ENCODE measurements at places on chromosomes 11 and 22.

DNA sequence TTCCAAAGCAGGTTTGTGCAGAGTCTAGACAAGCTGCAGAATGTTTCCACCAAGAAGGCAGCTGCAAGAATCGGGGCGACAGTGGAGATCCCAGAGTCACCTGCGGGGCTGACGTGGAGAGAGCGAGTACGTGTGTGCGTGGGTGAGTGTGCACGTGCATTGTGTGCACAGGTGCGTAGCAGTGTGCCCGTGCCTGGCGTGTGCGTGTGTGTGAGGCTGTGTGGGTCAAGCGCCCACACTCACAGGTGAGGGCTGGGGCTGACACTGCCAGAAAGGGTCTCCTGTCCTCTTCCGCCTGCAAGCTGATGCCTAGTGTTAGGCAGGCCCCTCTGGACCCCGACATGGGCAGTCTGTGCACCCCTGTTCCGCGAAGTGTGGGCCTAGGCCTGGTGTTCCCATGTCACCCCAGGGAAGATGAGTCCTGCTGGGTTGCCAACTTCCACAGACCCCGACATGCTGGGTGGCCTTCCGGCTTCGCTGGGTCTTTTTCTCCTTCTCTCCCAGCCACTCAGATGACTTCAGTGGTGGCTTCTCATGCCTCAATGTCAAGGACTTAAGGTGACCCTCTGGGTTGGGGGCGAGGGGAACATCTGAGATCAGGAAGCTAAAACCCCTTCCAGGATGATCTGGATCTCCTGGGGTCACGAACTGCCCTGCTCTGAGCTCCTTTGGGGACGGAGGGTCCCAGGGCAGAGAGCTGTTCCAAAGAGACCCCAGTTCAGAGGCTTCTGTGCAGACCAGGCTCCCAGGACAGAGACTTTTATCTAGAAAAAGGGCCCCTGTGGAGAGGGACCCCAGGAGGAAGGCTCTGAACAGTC, 10.4 kb upstream of the SYT8 start:
- DNase-seq, result no peak

DNA sequence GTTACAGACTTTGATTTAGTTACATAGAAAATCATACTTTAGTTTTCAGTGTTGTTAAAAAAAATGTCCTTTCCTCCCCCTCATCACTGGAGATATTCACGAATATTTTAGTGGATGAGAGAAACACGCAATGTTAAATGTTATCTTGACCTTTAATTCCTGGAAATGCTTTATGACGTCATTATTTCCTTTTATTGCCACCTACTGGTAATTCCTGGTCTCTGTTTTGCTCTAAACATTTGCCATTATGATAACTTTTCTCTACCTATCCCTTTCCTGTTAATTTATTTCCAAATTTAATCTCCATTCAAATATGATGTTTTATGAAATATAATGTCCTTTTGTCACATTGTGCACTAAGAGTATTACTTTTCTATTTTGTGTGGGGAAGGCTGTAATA, 770.6 kb downstream of the FAM181B start:
- DNase-seq, result no peak

GRCh38 chr11:30395751-30396150, 72.8 kb downstream of the ARL14EP start:
- no peak for DNase-seq

DNA sequence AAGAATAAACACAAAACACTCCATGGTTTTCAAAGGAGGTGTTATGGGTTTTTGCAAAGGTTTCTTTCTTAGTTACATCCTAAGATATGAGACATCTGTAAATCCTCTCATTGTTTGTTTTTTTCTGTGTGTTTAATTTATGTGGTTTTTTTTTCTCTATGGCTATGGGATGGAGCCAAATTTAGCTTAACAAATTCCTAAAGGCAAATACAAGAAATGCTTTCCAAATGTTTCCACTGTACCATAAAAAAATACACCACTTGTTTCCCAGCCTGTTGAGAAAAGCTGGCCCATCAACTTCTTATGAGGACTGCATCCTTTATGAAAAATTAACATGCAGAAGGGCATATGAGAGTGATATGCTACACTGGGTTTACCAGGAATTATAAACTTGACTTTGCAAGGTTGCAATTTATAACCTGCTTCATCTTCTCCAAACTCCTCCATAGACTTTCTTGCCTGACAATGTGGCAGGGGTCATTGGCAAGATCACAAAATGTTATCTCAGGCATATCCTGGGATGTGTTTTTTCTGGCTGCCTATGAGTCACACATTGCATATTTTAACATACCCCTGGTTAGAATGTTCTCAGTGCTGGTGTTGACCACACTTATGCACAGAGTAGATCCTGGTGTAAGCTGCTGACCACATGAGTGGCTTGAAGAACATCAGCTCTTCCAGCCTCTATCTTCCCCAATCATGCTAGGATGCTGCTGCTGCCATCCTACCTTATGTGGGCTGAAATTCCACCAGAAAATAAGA, 137.6 kb upstream of the TTC12 start:
- DNase-seq, result no peak

- no peak for DNase-seq
These were observed 49.5 kb upstream of the SMIM38 start for GRCh38 chr11:69106031-69106811.

- DNase-seq, result no peak
These were observed 2.2 kb upstream of the SIGIRR start for GRCh38 chr11:416757-417621.

DNA sequence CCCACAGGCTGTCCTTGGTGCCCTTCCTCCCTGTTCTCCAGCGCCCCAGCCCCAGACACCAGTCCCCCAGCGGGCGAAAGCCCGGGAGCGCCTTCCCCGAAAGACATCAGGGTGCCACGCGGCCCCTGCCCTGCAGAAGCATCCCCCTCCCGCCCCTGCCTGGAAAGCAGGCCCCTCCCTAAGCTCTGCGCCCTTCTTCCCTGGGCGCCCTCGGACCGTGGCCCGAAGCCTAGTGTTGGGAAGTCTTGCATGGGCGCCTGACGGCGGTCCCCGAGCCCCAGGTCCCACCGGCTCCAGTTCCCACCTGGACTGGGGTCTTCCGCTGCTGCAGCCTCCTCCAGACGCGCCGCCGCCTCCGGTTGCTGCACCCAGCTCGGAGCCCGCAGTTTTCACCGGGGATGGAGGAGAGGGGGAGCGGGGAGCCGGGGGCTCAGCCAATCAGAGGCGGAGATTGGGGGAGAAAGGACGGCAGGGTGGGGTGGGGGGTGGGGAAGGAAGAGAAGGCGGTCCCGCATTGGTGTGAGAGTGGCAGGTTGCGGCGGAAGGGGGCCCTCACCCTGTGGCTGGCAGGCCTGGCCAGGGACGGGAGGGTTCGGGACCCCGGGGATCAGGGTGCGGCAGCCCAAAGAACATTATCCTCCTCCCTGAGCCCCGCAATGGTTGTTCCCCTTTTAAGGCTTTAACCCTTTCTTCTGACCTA, at the start of gene THY1:
THY1 (minus strand) TSS at position 364 of the 700 bp plus-strand sequence. CDS start 2,267 bp downstream, outside the sequence.
- DNase-seq, result no peak

GRCh38 chr11:120940160-120940848, 83.6 kb upstream of the TBCEL start:
- DNase-seq, result no peak

DNA sequence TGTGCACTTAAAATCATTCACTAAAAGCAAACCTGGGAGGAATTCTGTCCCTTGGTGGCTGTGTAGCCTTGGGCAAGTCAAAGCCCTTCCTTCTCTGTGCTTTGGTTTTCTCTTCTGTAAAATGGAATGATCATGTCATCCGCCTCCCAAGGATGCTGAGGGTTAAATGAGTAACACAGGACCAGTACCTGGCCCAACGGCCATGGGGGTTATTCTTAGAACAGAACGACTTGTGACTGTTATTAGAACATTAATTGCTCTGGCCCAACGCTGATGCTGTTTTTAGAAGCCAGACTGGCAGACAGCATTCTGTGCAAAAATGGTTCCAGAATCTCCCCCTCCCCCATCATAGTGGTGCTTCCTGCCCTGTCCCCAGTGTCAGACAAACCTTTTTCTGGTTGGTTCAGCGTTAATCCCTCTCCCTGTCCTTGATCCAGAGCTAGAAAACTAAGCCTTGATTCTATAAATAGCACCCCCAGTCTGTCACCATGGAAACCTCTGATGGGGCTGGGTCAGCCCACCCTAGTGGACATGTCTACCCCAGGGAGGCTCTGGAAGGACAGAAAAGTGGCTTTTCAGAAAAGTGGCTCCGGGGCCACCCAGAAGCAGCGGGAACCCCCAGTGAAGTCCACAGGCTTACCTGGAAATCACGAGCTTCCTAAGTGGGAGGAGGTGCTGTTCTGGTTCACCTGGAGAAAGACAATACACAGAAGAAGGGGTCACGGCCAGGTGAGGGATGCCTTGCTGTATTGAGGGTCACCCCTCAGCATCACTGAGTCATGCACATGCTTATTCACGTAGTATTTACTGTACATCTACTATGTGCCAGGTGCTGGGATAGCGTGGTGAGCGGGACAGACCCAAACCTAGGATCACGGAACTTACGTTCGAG, 15.5 kb upstream of the TFIP11 start:
- DNase-seq, result no peak

DNA sequence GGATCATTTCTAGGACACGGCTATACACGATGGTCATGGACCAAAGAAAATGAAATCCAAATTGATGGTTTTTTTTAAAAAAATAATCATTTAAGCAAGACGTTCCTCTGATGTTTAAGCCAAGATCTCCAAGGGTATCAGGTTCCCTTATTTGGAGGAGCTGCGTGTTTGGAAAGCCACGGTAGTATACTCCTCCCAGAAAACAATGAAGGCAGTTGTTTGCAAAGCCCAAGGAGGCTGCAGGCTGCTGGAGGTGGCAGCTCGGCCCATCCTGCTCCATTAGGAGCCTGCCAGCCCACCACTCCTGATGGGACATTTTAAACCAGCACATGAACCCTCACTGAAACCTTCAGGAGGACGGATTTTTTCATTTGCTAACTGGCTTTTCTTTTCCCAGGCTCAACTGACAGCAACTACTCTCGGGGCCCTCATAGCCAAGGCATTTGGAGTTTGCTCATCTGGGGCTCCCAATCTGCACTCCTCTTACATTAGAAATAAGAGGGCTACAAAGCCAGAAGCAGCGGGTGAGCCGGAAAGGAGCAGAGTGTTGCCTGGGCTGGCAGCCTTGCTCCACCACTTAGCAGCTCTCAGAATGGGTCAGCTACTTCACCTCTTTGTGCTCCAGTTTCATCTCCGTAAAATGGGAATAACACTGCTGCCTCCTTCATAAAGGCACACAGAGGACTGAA, 58.4 kb downstream of the ABTB2 start:
- DNase-seq, result no peak

GRCh38 chr11:15222777-15223176, 108.1 kb downstream of the INSC start:
- DNase-seq, result no peak

GRCh38 chr11:1830322-1831223, 4.2 kb upstream of the SYT8 start:
- no peak for DNase-seq

GRCh38 chr11:764322-765024, 12.8 kb downstream of the GATD1 start:
- DNase-seq, result no peak

- no peak for DNase-seq
These were observed 44.5 kb downstream of the TRIOBP start for GRCh38 chr22:37741312-37741795.

GRCh38 chr22:44032126-44032730, 8.1 kb downstream of the PARVB start:
- DNase-seq, result no peak

GRCh38 chr22:38981992-38982927, at the start of gene APOBEC3B:
APOBEC3B (plus strand) TSS chr22:38982347; CDS start chr22:38982454, 107 bp downstream.
- peak; percentile 33 for DNase-seq

DNA sequence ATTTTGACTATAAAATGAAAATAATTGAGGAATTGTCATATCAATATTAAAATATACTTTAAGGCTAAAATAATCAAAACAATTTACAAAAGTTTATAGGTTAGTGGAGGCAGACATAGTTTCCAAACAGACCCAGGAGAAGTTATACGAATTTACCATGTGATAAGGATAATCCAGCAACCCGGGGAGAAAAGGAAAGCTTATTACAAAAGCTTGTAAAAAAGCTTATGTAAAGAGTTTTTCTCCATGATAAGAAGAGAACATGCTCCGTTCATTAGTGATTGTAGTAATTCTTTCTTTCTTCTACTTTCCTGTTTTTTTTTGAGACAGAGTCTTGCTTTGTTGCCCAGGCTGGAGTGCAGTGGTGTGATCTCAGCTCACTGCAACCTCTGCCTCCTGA, 79.0 kb downstream of the ATXN10 start:
- DNase-seq, result no peak

GRCh38 chr11:3932698-3933097, 77.2 kb downstream of the STIM1 start:
- no peak for DNase-seq

DNA sequence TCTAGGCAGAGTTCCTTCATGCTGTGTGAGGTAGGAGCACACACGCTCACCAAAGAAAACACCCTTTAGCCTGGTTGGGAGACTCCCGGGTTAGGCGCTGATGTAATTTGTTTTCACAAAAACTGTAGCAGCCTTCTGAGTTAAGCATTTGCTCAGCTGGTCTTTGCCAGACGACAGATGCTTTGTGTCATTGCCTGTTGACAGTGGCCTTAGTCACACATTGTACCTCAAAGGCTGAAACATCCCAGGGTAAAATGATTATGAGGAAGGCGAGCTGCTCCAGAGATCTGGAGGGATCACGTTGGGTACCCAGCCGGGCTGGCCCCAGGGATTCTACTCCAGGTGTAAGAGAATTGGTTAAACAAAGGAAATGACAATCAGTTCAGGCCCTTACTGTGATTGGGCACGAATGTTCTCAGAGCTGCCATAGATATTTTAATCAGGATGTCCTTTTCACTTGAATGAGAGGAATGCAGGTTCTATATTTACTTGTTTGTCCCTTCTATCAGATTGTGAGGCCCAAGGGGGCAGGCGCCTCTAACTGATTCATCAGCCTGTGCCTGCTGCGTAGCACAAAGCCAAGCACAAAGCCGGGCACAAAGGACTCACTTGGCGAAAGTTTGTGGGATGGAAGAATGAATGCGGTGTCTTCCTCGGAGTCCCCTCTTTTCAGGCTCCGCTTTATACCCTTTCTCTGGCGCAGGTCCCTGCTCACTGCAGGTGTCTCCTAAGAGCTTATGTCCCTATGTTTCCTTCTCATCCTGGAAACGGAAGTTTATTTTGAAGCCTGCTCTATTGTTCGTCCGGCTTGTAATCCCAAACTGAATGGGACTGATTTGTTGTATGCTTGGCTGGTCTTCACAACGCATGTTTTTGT, 47.1 kb downstream of the ADM start:
- no peak for DNase-seq

GRCh38 chr11:72705442-72706365, 31.5 kb upstream of the PDE2A start:
- no peak for DNase-seq

DNA sequence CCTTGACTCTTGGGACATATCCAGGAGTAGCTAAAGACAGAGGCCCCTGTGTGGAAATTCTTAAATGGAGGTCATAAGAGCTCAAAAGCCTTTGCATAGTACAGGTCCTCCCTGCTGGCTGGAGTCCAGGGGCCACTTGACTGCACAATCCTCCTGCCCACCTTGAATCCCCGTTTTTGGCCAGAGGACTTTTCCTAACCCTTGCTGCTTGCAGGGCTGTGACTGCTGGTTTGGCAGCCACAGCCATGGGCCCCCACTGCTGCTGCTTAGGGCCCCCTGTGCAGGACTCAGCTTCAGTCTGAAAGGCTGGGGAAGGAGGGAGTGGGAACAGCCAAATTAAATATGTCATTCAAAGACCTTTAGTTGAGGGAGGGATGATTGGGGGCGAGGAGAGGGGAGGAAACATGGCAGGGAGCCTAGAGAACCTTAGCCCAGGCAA, 33.4 kb downstream of the ARHGAP1 start:
- DNase-seq, result no peak

Data from stimulated activated CD4-positive, alpha-beta T cell treated with anti-CD3 and anti-CD28 coated beads, Interleukin-1b, Interleukin-23, amount 100 ng/mL, for 1 hour (primary cell).